ENCODE measurements at places on chromosomes 5 and 9. TPM values are rescaled to one million over a fixed set of nuclear protein-coding genes. Genes with fewer than 3 reads are reported as not detected.

Gene BHMT2
- total RNA-seq: 0.50 TPM

Gene WNK2
- total RNA-seq: 9.6 TPM

Gene UGT3A2
- total RNA-seq: 529 TPM

GRCh38 chr9:112839331-112839730, 51.3 kb downstream of the SLC46A2 start:
- no peak overlapping the region for H3K27ac ChIP-seq
- no peaks in the 10 kb centered on the region for H3K36me3 ChIP-seq
- no peaks in the 10 kb centered on the region for H3K4me1 ChIP-seq
- DNase-seq: no peak

- H3K27me3 ChIP-seq: no peaks in the 10 kb centered on the region
- H3K36me3 ChIP-seq: no peaks in the 10 kb centered on the region
- no peak overlapping the region for H3K4me3 ChIP-seq
- H3K27ac ChIP-seq: no peak overlapping the region
Observed at GRCh38 chr9:131651599-131651998, 88.3 kb downstream of the RAPGEF1 start.

DNA sequence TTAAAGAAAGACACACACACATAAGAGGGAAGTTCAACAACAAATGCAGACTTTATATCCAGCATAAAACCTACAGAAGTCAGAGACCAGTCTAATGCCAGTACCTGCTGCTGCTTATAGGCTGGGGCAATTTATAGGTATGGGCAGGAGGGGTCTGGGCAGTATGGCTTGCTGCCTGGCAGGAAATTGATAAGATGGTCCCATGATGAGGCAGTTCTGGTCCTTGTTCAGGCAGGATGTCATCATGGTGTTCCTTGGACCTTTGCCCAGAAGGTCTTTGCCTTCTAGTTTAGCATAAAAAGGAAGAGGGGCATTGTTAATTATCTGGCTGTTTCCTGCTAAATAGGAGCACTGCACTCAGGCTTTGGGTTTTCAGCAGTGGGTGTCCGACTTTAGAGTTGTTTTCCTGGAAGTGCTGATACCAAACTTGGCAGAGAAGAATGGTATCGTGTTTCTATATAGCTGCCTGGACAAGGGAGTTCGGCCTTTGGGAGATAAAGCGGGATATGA, 10.4 kb upstream of the PDCD1LG2 start:
- no peak overlapping the region for H3K4me3 ChIP-seq
- no peaks in the 10 kb centered on the region for H3K27me3 ChIP-seq
- H3K4me1 ChIP-seq: peaks cover 25% of the 10 kb centered on the region
- H3K36me3 ChIP-seq: no peaks in the 10 kb centered on the region
- DNase-seq: peak; percentile 96
- H3K27ac ChIP-seq: peak overlapping the region; percentile 49

DNA sequence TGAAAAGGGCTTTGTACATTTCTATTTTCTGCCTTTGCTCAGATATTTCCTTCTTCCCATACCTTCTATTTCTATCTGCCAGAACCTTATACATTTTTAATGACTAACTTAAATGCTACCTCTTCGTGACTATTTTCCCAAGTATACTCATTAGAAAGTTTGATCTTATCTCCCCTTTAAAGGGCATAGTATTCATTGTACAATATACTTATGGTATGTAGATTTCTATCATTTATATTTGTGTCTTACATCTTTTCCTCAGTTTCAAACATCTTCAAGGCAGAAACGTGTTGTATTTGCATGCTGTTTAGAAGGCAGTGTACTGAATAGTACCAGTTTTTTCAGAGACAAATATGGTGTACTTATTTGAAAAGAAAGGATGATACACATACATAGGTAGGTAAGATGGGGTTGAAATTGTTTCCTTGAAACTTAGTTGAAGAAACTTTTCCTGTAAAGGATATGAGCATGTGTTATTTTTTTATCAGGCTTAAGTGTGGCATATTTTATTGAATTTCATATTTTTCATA, 518.1 kb upstream of the NUDT12 start:
- peaks cover 9% of the 10 kb centered on the region for H3K4me1 ChIP-seq
- DNase-seq: no peak
- H3K36me3 ChIP-seq: no peaks in the 10 kb centered on the region
- no peak overlapping the region for H3K4me3 ChIP-seq
- H3K27ac ChIP-seq: no peak overlapping the region
- no peaks in the 10 kb centered on the region for H3K27me3 ChIP-seq

GRCh38 chr9:27489087-27489876, 34.8 kb upstream of the IFNK start:
- no peaks in the 10 kb centered on the region for H3K4me1 ChIP-seq
- H3K36me3 ChIP-seq: no peaks in the 10 kb centered on the region
- no peaks in the 10 kb centered on the region for H3K27me3 ChIP-seq
- no peak overlapping the region for H3K27ac ChIP-seq
- no peak for DNase-seq

DNA sequence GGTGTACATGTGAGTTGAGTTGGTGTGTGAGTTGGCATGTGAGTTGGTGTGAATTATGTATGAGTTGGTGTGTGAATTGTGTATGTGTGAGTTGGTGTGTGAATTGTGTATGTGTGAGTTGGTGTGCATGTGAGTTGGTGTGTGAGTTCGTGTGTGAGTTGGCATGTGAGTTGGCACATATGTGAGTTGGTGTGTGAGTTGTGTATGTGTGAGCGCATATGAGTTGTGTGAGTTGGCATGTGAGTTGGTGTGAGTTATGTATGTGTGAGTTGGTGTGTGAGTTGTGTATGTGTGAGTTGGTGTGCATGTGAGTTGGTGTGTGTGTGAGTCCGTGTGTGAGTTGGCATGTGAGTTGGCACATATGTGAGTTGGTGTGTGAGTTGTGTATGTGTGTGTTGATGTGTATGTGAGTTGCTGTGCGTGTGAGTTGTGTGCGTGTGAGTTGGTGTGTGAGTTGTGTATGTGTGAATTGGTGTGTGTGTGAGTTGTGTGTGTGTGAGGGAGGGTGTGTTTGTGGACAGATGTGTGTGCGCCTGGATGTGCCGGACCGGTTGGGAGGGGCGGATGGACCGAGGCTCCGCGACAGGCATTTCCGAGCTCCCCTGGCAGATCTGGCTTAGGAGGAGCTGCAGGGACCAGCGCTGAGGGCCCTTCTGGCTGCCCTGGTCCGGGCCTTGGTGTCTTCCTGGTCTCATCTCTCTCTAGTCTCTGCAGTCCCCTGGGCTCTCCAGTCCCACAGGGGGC, 162.5 kb upstream of the IER5L start:
- H3K27ac ChIP-seq: no peak overlapping the region
- H3K27me3 ChIP-seq: no peaks in the 10 kb centered on the region
- peaks cover 22% of the 10 kb centered on the region for H3K4me1 ChIP-seq
- H3K4me3 ChIP-seq: no peak overlapping the region
- peak; percentile 40 for DNase-seq

GRCh38 chr9:132881826-132882225, 3.1 kb downstream of the SPACA9 start:
- H3K27ac ChIP-seq: no peak overlapping the region
- no peaks in the 10 kb centered on the region for H3K27me3 ChIP-seq
- H3K4me1 ChIP-seq: no peaks in the 10 kb centered on the region
- no peaks in the 10 kb centered on the region for H3K36me3 ChIP-seq
- no peak overlapping the region for H3K4me3 ChIP-seq

DNA sequence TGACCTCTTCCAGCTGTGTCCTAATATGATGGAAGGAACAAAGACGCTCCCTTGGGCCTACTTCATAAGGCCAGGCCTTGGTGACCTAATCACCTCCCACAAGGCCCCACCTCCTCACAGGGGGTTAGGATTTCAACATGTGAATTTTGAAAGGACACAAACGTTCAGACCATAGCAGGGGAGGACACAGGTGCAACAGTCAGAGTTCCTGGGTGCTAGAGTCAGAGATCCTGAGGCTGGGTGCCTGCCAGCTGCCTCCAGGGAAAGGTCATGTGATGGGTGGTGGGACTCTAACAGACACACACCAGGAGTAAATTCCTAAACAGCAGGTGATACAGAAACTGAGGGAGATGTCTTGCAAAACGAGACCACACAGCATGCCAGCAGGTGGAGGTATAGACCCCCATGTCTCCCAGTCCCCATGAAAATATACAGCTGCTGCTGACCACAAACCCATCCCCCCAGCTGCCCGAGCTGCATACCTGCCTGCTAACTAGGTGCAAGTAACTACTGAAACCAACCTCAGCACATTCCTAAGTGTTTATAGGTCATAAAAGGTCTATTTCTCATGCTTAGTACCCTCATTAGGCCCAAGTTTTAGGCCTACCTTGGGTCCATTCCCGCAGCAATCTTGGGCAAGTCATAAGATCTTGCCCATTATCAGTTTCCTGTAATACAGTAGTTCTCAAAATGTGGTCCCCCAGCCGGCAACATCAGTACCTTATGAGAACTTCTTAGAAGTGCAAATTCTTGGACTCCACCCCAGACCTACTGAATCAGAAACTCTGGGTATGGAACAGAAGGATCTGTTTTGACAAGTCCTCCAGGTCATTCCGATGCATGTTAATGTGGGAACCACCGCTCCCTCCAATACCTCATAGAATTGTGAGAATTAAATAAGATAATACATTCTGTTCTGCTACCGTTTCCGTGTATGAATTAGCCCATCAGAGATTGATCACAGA, 245.3 kb downstream of the ENC1 start:
- no peak overlapping the region for H3K4me3 ChIP-seq
- no peak for DNase-seq
- no peak overlapping the region for H3K27ac ChIP-seq
- H3K27me3 ChIP-seq: no peaks in the 10 kb centered on the region

DNA sequence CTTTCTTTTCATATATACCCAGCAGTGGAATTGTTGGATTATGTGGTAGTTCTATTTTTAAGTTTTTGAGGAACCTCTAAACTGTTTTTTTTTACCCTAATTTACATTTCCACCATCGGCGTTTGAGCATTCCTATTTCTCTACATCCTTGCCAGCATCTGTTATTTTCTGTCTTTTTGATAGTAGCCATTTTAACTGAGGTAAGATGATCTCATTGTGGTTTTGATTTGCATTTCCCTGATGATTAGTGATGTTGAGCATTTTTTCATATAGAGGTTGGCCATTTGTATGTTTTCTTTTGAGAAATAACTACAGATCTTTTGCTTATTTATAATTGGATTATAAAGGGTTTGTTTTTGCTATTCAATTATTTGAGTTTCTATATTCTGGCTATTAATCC, 71.7 kb upstream of the TNC start:
- no peak for DNase-seq
- H3K4me3 ChIP-seq: no peak overlapping the region
- H3K27ac ChIP-seq: no peak overlapping the region
- H3K27me3 ChIP-seq: no peaks in the 10 kb centered on the region

DNA sequence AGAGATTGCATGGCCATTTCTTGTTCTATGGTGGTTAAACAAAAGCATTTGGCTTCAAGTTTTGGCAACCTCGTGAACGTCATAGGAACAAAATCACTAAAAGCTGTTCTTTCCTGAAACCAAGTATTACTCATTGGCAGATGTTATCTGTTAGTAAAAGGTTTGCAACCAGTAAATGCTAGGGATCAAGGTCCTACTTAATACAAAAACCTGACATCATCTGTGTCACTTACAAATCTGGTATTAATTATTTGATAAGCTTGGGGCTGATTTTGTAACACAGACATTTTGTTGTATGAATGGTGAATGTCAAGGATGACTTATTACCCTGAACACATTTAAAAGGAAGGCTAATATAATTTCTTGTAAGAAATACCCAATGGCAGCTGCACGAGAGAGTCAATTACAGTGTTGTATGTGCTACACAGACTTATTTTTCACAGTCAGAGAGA, 486.4 kb upstream of the ZNF608 start:
- H3K4me1 ChIP-seq: no peaks in the 10 kb centered on the region
- no peaks in the 10 kb centered on the region for H3K36me3 ChIP-seq
- no peak overlapping the region for H3K27ac ChIP-seq
- H3K27me3 ChIP-seq: no peaks in the 10 kb centered on the region

- H3K27ac ChIP-seq: no peak overlapping the region
- H3K4me3 ChIP-seq: no peak overlapping the region
- H3K4me1 ChIP-seq: peaks cover 12% of the 10 kb centered on the region
- DNase-seq: no peak
- no peaks in the 10 kb centered on the region for H3K27me3 ChIP-seq
- H3K36me3 ChIP-seq: no peaks in the 10 kb centered on the region
Observed at GRCh38 chr9:134963546-134963945, 45.8 kb upstream of the FCN1 start.

GRCh38 chr9:19281801-19282200, 51.3 kb downstream of the DENND4C start:
- no peaks in the 10 kb centered on the region for H3K4me1 ChIP-seq
- no peaks in the 10 kb centered on the region for H3K27me3 ChIP-seq
- H3K4me3 ChIP-seq: no peak overlapping the region
- no peaks in the 10 kb centered on the region for H3K36me3 ChIP-seq
- H3K27ac ChIP-seq: no peak overlapping the region

- no peak overlapping the region for H3K4me3 ChIP-seq
- no peaks in the 10 kb centered on the region for H3K36me3 ChIP-seq
- no peaks in the 10 kb centered on the region for H3K27me3 ChIP-seq
- no peak for DNase-seq
- no peak overlapping the region for H3K27ac ChIP-seq
- H3K4me1 ChIP-seq: no peaks in the 10 kb centered on the region
Observed at GRCh38 chr9:125585503-125586171, 121.4 kb downstream of the MAPKAP1 start.

Measured in A673 (cell line).